ENCODE measurements at places on chromosomes 7 and 10.

- no peak for DNase-seq
Observed at GRCh38 chr7:133001727-133002126, 80.2 kb downstream of the CHCHD3 start.

GRCh38 chr10:126595160-126595559, 75.3 kb downstream of the C10orf90 start:
- DNase-seq = no peak

DNA sequence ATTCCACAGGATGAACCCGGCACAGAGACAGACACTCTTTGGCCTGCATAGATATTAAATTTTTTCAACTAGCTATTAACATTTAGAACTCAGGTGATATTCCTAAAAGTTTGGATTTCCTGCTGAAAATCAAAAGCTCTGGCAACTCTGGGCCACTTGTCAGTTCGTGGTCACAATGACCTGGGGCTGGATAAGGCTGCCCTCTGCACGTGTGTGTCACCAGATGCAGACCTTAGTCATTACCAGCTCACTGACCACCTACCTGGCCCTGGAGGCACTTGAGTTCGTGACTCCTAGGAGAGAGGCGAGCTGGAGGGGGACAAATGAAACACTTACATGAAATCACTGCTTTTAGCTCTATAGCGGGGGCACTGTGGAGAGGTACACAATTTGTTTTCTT, 126.5 kb downstream of the HIPK2 start:
- no peak for DNase-seq

DNA sequence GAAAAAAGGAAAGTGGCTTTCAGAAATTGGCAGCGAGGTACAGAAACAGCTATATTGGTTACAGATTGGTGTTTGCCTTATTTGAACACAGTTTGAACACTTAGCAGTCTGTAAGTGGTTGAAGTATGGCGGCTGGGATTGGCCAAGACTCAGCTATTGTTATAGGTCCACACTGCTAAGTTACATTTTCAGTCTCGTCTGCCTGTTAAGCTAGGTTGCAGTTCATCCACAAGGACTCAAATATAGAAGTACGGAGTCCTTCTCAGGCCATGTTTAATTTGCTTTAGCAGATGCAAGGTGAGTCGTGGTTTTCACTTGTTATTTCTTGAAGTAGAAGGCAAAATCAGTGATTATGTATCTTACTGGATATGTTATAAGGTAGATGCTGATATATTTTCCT, 73.1 kb downstream of the STK31 start:
- DNase-seq = no peak

DNA sequence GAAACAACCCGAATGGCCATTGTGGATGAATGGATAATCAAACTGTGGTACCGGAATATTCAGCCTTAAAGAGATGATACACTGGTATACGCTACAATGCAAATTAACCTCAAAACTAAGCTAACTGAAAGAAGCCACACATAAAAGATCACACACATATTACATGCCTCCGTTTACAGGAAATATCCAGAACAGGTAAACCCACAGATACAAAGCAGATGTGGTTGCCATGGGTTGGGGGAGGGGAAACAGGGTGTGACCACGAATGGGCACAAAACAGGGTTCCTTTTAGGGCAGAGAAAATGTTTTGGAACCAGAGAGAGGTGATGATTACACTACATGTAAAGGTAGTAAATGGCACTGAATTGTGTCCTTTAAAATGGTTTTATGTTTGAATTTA, 16.6 kb downstream of the ESYT2 start:
- peak; percentile 43 for DNase-seq

GRCh38 chr10:100890141-100890672, 22.6 kb upstream of the SLF2 start:
- no peak for DNase-seq

DNA sequence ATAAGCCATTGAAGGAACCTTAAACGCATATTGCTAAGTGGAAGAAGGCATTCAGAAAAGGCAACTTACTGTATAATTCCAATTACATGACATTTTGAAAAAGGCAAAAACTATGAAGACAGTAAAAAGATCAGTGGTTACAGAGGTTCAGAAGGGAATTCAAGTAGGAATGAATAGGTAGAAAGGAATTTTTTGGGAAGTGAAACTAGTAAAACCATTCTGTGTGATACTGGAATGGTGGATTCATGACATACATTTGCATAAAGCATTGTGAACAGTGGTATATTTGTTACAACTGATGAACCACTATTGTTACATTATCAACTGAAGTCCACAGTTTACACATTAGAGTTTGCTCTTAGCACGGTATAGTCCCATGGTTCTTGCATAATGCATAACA, 114.2 kb upstream of the GPR22 start:
- no peak for DNase-seq

DNA sequence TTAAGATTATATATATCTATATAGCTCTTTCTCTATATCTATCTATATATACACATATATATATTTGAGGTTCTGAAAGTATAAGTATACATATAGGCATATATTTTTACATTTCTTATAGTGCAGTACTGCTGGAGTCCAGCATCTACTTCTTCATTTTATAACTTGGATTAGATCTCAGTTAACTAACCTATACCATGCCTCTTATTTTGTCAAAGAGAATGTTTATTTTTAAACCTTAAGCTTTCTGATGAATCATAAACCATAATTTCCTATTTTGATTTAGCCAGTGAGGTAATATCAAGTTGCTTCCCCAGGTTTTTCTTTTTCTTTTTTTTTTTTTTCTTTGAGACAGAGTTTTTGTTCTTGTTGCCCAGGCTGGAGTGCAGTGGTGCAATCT, 8.1 kb downstream of the ZNF32 start:
- no peak for DNase-seq

DNA sequence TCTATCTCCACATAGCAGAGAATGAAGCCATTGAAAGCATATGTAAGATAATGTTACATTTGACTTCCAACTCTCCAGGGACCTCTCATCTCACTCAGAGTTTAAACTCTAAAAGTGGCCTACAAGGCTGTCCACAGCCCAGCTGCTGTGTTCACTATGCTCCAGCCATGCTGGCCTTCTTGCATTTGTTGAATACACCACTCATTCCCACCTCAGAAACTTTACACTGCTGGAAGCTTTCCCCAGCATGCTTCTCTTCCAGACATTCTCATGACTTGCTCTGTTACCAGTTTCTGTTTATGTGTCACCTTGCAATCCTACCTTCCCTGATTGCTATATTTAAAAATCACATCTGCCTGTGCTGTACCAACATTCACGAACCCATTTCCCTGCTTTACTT, 167.2 kb downstream of the WNT2 start:
- no peak for DNase-seq

GRCh38 chr10:77004917-77005564, 632.6 kb downstream of the KCNMA1 start:
- DNase-seq = no peak

DNA sequence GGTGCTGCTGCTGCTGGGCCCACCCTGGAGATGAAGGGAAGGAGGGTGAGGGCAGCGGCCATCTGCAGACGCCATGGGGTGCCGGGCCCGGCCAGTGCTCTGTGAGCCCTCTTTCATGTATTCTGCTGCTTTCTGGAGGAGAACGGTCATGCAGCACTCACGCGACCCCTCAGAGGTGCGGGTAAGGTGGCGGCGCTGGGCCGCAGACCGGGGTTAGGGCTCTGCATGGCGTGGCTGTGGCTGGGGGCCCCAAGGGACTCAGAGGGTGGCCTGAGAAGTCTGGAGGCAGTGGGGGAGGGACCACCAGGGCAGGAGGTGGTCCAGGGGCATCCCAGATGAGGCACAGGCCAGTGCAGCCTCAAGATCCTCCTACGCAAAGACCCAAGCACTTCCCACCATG, 275.5 kb downstream of the ELFN1 start:
- DNase-seq = no peak

- DNase-seq = no peak
Observed at GRCh38 chr7:20798694-20799121, 12.0 kb upstream of the SP8 start.

- no peak for DNase-seq
Observed at GRCh38 chr10:32961895-32962369, 3.9 kb upstream of the ITGB1 start.

- DNase-seq = no peak
Observed at GRCh38 chr10:130037169-130037661, 73.1 kb upstream of the EBF3 start.

DNA sequence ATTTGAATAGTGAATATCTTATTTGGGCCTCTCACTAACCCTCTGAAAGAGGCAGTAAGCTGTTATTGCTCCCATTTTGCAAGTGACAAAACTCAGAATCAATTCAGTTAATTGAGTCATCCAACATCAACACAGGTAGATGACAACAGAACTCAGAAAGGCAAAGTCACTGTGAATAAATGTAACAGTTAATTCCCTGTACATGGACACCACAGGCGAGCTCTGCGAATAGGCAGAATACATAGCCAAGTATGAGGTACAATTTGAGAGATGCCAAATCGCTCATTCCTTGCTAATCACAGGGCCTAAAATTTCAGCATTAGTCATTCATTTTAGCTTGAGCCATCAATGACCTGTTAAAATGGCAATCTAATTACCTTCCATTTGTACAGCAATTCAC, 52.6 kb upstream of the HECTD2 start:
- DNase-seq = no peak

Measured in stimulated activated CD8-positive, alpha-beta memory T cell treated with anti-CD3 and anti-CD28 coated beads, Interleukin-2, amount 100 ng/mL, for 1 hour (primary cell).